ENCODE measurements at places on chromosomes 1 and 21.
A peak's percentile ranks its signal among the peaks of the same experiment; 100 is the strongest.

GRCh38 chr1:96552451-96552850 lies 169.1 kb upstream of the PTBP2 start:
- no peak for DNase-seq

GRCh38 chr1:19612530-19612929 lies 31.6 kb upstream of the NBL1 start:
- DNase-seq, result no peak

- DNase-seq, result no peak
Observed at GRCh38 chr1:51100264-51100880, 1.7 kb upstream of the C1orf185 start.

GRCh38 chr21:29117372-29117955 lies 13.0 kb upstream of the MAP3K7CL start:
- no peak for DNase-seq

DNA sequence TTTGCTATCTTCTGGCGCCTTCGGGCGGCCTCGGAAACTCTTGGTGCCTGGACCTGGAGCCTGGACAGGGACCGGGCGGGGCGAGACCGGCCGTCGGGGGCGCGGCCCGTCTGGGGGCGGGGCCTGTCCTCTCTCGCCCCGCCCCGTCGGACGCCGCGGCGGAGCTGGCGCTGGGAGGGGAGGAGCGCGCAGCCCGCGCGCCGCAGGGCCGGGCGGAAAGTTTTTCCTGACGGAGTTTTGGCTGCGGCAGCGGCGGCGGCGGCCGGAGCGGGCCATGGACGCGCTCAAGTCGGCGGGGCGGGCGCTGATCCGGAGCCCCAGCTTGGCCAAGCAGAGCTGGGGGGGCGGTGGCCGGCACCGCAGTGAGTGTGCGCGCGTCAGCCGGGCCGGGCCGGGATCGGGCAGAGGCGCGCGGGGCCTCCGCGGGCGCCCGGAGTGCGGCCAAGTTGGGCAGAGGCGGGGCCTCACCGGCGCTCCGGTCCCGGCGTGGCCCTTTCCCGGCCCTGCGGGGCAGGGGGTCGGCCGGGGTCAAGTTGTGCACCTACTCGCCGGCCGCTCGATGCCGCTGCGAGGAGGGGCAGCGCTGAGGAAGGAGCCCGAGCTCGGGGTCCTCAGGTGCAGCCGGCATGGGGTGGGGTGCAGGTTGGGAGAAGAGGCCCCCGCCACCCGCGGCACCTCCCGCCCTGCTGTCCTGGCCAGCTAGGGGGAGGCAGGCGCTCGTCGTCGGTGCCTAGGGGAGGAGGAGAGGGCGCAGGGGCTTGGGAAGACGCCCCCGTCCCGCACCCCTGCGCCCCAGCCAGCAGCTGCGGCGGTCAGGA lies at the start of gene LDLRAP1:
TSS of gene LDLRAP1 (plus strand) at position 182 of the 818 bp plus-strand sequence. CDS start at position 275, 93 bp downstream.
- peak; percentile 44 for DNase-seq

- no peak for DNase-seq
Observed at GRCh38 chr1:43867976-43868740, 65.4 kb upstream of the ARTN start.

- no peak for DNase-seq
Observed at GRCh38 chr1:22471078-22471477, 19.4 kb downstream of the ZBTB40 start.

GRCh38 chr1:117621316-117621715 lies 15.5 kb downstream of the TENT5C start:
- DNase-seq, result no peak

DNA sequence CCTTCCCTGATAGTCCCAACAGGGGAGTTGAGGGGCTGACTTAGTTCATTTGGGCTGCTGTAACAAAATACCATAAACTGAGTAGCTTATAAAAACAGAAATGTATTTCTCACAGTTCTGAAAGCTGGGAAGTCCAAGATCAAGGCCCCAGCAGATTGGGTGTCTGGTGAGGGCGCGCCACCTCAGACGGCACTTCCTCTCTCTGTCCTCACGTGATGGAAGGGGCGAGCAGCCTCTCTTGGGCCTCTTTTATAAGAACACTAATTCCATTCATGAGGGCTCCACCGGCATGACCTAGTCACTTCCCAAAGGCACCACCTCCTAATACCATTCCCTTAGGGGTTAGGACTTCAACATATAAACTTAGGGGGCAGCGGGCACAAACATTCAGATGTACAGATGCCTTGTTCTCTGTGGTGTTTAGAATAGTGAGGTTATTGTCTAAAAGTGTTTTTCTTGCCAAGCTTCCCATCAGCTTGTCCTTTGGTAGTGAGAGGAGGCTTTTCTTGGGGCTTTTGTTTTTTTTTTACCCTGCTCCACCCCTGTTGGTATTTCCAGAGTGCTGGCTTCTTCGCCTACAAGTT lies 20.3 kb downstream of the NIPAL3 start:
- no peak for DNase-seq

DNA sequence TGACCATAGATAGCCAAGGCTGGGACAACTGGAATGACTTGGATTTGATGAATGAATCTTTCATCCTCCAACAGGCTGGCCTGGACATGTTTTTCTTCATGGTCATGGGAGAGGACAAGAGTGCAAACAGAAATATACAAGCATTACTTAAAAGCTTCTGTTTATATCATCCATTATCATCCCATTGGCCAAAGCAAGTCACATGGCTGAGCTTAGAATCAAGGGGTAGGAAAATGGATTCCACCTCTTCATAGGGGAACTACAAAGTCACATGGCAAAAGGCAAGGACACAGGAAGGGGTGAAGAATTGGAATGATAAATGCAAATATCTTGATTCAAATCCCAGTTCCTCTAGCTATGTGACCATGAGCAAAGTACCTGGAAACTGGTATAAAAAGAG lies 90.2 kb upstream of the BARHL2 start:
- no peak for DNase-seq

GRCh38 chr1:92826792-92827191 lies 5.0 kb upstream of the RPL5 start:
- no peak for DNase-seq

- no peak for DNase-seq
Observed at GRCh38 chr1:3212453-3213355, 143.7 kb downstream of the PRDM16 start.

DNA sequence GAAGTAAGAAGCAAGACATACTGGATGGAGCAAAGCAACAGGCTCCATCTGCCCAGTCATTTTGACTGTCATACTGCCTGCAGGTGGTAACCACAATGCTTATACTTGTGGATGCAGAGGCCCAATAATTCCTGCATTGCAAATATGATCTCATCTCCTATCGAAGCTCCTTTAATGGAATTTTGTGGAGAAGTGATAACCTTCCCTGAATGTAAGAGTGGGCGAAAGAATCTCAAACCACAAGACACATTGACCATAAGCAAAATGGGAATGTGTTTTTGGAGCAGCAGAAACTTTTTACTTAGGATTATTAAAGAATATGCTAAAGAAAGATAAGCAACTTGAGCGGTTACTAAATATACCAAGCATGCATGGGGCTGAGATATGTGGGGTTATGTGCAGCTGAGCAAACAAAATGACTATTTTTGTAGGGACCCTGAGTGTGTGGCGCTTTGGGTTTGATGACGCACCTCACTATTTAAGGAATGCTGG lies 77.4 kb upstream of the BACH1 start:
- DNase-seq, result no peak

DNA sequence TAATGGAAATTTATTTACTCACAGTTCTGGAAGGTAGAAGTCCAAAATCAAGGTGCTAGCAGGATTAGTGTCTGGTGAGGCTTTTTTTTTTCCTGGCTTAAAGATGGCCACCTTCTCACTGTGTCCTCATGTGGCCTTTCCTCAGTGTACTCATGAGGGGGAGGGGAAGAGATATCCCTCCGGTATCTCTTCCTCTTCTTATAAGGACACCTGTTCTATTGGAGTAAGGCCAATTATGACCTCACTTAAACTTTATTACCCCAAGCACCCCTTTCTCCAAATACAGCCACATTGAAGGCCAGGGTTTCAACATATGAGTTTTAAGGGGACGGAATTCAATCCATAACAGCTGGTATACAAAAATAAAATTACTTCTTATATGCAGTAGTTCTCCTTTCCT lies 203.7 kb upstream of the C1orf87 start:
- DNase-seq, result no peak

All from activated gamma-delta T cell treated with Interleukin-2 at 50 U/mL for 16 hours (primary cell).